Activated T-helper 2 cell treated with anti-CD3 and anti-CD28 coated beads, Interferon-gamma antibody, Interleukin-2, Interleukin-4, amounts not matched to agents 10 μg/mL and 5 μg/mL and 100 μg/mL, durations not matched to agents 14 hours and 24 hours and 36 hours (primary cell): ENCODE measurements at places on chromosomes 12 and 14.

DNA sequence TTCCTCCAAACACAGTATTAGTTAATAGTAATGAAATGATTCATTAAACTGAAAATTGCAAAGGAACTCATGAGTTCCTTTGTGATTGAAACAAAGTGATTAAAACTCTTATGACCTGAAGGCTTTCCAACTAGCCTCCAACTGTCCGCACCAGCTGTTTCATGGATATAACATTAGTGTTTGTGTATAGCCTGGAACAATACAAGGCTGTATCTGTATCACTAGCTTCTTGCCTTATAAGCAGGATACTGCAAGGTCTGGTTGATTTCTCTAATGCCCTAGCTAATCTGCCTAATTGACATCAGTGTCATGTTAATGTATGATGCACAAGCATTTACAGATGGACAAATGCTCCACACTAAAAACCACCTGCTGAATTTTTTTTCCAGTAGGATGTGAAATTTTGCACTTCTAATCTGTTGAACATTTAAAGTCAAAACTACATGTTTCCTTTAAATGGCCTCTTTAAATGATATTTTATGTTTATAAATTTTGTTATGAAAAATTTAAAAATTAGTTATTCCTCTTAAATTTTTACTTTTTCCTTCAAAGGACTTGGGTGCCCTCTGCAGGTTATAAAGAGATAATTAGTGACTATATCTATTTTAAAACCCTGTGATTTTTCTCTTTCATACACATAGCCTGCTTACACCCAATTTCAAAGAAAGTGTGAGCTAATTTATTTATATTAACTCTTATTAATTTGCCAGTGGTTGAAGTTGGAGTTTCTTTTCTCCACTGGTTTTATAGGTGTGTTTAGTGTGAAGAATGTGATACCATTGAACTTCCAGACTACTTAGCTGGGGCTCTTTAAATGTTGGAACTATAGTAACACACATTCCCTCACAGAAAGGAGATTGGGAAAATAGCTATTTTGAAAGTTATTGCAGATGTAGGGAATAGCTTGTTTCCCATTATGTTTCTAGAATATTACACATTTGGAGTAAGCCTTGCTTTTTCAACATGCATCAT lies 25.4 kb downstream of the AP5M1 start:
- no peak for DNase-seq

GRCh38 chr14:94486883-94487282 lies 10.9 kb upstream of the SERPINA9 start:
- no peak for DNase-seq

DNA sequence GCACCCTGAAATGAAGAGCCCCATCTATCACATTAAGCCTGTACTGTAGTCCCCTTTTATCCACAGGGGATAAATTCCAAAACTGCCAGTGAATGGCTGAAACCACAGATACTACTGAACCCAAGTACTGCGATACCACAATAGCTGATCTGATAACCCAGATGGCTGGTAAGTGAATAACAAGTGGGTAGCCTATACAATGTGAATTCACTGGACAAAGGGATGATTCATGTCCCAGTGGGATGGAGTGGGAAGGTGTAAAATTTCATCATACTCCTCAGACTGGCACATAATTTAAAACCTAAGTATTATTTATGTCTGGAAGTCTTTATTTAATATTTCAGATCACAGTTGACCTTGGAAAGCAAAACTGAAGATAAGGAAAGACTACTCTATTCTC lies 201.3 kb downstream of the GPHN start:
- no peak for DNase-seq

GRCh38 chr14:55899531-55899930 lies 218.7 kb upstream of the PELI2 start:
- DNase-seq, result no peak

DNA sequence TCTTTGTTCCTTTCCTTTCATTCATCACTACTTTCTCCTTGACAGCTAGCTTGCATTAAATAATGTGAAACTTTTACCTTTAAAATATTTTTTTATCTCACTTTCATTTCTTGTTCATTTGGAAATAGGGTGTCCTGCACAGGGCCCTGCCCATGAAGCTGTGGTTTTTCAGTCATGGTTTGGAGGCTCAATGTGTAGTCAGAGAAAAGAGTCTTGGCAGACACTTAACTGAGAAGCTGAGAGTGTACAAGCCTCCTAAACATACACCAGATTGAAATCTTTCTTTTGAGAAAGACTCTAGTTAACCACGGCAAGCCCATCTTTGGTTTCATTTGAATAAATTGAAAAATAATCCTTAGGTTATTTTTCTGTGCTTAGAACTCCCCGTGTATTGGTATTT lies 74.2 kb downstream of the KICS2 start:
- no peak for DNase-seq

GRCh38 chr12:60191676-60192359 lies 596.0 kb downstream of the SLC16A7 start:
- DNase-seq, result no peak

DNA sequence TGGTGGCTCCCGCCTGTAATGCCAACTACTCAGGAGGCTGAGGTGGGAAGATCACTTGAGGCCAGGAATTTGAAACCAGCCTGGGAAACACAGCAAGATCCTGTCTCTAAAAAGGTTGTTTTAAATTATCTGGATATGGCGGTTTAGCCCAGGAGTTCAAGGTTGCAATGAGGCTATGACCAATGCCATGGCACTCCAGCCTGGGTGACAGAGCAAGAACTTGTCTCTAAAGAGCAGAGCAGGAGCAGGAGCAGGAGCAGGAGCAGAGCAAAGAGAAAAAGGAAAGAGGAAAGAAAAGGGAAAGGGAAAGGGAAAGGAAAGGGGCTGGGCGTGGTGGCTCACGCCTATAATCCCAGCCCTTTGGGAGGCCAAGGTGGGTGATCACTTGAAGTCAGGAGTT lies 15.1 kb downstream of the DCP1B start:
- DNase-seq, result no peak

GRCh38 chr12:18906395-18906794 lies 168.5 kb downstream of the CAPZA3 start:
- DNase-seq, result no peak

DNA sequence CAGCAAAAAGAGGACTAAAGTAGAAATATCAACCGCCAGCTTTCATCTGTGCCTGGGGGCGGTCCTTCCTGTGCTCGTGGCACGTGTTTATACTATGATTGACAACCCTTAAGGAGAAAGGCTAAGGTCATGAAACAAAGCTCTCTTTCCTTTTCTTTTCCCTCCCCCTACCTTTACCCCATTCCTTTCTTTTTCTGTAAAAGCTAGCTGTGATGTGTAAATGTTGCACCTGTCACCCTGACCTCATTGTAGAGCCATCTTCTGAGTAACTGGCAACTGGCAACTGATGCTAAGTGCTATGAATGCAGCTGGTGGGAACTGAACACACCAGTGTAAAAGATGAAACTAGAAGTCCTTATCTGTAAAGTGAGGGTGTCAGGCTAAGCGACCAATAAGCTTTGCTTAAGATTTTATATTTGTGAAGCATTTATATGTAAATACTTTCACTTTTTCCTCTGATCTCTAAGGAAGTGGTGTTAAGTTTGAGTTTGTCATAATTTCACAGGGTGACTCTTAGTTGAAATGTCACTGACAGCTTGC lies 102.8 kb upstream of the BCAT1 start:
- DNase-seq, result peak; percentile 55

GRCh38 chr12:124441443-124442194 lies 125.8 kb downstream of the NCOR2 start:
- no peak for DNase-seq

DNA sequence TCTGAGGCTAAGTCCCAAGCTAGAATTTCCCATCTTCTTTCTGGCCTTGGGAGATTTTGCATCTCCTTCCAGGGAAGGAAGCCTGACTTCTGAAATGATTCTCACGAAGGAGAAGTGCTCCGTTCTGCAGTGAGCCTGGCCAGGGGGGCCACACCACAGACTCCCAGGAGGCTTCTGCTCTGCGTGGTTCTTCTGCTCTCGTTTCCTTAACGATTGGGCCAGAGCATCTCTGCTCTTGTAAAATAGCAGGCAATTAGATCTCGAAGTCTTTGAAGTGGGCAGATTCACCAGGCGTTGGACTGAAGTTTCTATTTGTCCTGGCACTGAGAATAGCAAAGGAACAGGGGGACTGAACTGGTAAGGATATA lies 6.7 kb upstream of the BATF start:
- DNase-seq, result no peak

GRCh38 chr12:83318386-83319098 lies 631.8 kb downstream of the TMTC2 start:
- DNase-seq, result no peak

DNA sequence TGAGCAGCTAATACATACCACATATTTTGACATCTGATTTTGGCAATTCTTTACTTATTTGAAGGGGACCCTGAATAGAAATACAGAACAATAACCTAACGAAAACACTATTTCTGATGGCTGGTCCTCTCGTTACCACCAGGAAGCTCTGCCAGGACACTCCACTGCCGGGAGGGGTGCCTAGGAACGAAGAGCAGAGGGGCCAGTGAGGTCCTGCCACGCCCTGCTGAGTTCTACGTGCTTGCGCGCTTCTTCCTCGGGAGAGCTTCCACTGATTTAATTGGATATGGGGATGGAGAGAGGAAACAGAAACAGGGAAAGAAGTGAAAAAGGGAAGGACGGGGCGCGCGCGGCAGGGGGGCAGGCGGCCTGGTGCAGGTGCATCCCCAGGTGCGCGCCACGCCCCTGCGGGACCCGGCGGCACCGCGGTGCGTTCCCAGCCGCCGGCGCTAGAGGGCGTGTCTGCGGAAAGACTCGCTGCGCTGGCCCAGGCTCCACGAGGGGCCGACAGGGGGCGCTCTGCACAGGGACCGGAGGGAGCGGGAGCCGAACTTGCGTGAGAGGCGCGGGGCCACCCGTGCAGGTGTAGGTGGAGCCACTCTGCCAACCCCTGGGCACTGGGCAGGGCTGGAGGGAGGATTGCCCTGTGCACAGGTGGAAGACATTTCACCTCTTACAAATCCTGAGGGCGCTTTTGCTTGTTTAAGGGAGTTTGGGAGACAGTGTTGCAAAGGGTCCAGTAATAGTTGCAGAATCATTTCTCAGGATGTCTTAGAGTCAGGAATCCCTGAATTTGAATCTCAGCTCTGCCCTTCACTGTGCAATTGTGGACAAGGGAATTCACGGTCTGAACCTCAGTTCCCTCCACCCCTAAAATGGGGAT lies 986.3 kb upstream of the TMEM132C start:
- DNase-seq, result peak; percentile 59

DNA sequence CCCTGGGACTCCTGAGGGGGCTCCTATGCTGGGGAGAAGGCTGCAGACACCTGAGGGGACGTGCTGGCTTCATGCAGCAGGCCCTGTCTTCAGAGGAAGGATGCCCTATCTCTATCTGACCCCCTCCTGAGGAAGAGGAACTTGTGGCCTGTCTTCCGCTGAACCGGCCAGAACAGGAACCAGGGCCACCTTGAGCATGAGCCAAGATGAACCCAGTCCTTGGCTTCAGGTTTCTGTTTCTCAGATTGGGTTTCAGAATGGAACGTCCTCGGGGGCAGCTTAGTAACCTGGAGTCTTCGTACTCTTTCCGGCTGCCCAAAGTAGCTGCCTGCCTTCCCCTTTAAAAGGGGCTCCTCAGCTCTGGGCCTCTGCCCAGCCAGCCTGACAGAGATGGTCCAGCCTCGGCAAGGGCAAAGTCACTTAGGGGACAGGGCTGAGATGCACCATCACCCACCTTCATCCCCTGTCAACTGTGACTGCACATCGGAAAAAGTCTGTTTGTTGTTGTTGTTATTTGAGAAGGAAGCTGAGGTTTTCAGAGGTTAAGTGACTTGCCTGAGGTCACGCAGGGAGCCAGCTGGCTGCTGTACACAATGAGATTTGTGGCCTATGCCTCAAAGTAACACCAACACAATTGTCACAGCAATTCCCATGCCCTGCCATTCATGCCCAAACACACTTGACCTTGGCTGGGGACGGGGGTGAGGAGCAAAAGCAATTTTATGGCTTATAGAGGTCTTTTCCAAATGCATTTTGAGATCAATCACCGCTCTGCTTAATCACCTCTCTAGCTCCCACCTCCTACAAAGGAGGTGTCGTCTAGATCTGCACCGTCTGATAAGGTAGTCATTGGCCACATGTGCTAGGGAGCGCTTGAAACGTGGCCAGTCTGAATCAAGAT lies 13.4 kb downstream of the ASB2 start:
- DNase-seq, result peak; percentile 70

GRCh38 chr12:116977465-116978380 lies 67.0 kb downstream of the FBXW8 start:
- DNase-seq, result no peak

DNA sequence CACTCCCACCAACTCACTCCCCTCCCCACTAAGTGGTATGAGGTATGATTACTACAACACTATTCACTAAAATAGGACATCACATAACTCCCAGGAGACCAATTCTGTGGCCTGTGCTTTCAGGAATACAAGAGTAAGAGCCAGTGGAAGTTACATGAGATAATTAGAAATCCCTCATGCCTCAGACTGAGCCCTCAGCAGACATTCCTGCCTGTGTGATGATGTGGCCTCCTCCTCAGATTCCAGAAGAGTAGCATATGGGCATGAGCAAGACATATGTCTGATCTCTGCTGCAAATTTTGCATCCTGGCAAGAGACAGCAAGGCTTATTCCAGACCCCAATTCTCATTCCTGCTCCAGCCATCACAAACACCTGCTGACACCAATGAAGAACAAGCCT lies 46.0 kb upstream of the BMP4 start:
- no peak for DNase-seq

- DNase-seq, result no peak
Observed at GRCh38 chr14:48325486-48325885, 650.1 kb upstream of the MDGA2 start.

GRCh38 chr12:77878901-77879300 lies 48.2 kb downstream of the NAV3 start:
- DNase-seq, result no peak

GRCh38 chr14:53509276-53510244 lies 356.4 kb upstream of the DDHD1 start:
- DNase-seq, result no peak

- no peak for DNase-seq
Observed at GRCh38 chr12:83954956-83955601, 957.5 kb downstream of the SLC6A15 start.

DNA sequence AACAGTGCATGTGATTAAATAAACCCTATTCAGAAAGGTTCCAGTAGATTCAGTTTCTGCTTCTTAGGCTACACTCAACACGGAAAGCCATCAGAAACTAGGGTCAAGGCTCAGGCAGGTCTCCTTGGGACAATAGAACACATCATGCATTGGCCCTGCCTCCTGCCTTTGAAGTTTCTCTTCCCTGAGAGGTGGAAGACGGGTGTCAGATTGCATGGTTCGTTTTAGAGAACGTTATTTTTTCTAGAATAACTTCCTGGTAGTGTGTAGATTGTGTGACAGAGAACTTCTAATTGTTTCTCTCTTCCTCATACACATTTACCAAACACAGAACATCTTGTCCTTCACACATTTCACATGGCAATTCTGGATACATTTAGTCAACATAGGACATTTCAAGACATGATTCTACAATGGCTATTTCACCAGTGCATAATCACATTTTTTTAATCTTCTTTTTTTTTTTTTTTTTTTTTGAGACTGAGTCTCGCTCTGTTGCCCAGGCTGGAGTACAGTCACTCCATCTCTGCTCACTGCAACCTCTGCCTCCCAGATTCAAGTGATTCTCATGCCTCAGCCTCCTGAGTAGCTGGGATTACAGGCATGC lies 106.6 kb upstream of the AMN1 start:
- no peak for DNase-seq

- no peak for DNase-seq
Observed at GRCh38 chr14:24135584-24135833, 485 bp upstream of the PSME1 start.

- no peak for DNase-seq
Observed at GRCh38 chr12:14782756-14783155, 20.5 kb downstream of the WBP11 start.

GRCh38 chr14:50257732-50258131 lies 26.4 kb upstream of the SOS2 start:
- no peak for DNase-seq

- no peak for DNase-seq
Observed at GRCh38 chr12:46608431-46609272, 217.1 kb downstream of the SLC38A4 start.
